AG04449 (cell line): ENCODE measurements at places on chromosomes 3 and 15.

DNA sequence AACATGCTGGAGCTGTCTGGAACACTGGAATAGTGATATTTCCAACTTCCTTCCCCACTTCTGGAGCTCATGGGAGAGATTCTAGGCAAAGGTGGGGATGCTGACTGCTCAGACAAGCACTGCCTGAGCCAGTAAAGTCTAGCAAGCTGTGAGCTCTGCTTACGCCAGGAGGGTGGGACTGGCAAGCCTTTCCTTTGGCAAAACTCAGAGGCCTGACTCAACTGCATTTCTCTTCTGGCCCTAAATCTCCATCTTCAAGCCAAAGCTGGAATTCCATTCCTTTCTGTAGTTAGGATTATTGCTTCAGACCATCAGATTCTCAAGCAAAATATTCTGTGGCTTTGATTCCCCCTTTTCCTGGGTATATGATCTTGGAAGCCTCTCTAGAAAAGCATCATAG, 20.3 kb upstream of the EPB42 start:
- no peak for DNase-seq

DNA sequence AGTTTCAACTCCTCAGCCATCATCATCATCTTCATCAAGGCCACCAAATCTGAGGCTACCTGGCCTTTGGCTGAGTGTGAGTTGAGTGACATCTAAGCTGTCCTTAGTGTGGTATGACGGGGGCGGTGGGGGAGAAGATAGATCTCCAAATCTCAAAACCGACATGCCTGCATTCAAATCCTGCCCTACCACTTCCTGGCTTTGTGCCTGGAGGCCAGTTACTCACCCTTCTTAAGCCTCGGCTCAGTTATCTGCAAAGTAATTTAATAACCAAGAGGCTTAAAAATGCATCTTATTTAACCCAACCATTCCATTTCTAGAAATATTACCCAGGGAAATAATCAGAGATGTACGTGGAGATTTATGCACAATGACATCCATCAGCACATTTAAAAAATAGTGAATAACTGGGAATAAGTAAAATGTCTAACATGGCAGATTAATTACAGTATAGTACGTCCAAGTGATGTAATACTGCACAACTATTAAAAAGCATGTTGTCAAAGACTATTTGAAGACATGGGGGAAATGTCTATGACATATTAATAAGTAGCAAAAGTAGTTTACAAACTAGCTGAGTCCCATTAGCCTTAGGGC, 167.4 kb downstream of the NTRK3 start:
- no peak for DNase-seq

- no peak for DNase-seq
Measured at GRCh38 chr3:94272016-94272415, 209.2 kb downstream of the NSUN3 start.

- DNase-seq, result no peak
Measured at GRCh38 chr3:181930105-181930504, 218.4 kb downstream of the SOX2 start.

DNA sequence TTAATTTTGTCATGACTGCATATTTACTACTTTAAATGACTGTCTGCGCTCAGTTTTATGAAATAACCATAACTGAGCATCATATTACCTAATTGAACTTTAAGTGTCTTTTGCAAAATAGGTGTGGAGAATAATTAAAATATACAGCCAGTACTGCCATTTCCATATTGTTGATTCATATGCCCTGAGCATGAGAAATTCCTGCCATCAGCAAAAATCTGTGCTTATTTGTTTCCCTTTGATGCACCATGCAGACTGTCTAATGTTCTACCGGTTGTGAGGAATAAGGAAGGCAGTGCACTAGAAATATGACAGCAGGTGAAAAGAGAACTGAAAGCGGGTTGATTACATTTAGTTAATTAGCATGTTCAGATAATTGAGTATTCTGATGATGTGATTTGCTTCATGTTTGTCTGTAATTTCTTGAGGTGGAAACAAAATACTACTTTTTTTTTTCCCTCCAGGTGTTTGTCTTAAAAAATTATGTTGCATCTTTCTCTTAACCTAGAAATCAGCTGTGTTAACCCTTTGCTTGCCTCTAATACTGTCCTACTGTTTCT, 229.4 kb upstream of the AZI2 start:
- DNase-seq, result no peak

GRCh38 chr3:53247619-53248018, 8.2 kb downstream of the TKT start:
- DNase-seq, result no peak

GRCh38 chr3:160132226-160132625, 93.0 kb upstream of the C3orf80 start:
- DNase-seq, result no peak

GRCh38 chr15:77187751-77188464, 117.0 kb upstream of the TSPAN3 start:
- DNase-seq, result no peak

DNA sequence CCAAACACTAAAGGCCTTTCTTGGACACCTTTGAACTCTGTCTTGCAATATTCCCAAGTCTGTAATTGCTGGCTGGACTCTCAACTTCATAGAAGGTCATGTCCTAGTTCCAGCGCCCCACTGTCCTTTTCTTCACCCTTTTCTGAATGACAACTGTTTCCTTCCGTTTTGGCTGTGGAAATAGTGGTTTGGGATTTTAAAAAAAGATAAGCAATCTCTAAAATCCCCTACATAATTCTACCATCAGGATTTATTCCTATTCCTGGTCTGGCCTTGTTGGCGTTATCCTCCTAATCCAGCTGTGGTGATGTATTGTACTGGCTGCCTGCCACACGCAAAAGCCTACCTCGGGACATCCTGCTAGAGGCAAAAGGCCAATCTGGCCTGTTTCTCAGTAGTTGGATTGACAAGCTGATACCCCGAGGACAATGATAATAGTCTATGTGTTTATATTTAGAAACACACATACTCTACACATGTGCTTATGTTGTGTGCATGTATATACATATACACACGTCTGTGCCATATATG, 440.3 kb upstream of the DPH6 start:
- no peak for DNase-seq

DNA sequence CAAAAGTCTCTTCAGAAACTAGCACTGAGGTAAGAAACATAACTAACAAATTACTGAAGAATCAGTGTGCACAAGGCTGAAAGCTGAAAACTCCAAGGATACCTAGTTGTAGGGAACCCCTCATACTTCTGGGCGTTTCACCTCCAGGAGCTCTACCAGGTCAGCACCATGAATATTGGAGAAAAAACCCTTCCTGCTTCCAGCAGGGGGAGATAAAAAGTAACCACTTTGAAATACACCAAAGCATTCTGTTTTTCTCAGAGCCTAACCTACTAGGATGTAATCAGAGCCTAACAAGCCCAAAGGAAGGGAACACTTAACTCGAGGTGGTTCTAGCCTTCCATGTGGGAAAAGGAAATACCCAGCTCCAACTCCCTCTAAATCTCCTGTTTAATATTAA, 175.8 kb upstream of the MME start:
- no peak for DNase-seq

- no peak for DNase-seq
Measured at GRCh38 chr3:181712226-181712552, 464 bp downstream of the SOX2 start.

GRCh38 chr3:146542179-146542578, 2.2 kb downstream of the PLSCR1 start:
- DNase-seq, result no peak
